ENCODE measurements at places on chromosomes 11 and 22.

DNA sequence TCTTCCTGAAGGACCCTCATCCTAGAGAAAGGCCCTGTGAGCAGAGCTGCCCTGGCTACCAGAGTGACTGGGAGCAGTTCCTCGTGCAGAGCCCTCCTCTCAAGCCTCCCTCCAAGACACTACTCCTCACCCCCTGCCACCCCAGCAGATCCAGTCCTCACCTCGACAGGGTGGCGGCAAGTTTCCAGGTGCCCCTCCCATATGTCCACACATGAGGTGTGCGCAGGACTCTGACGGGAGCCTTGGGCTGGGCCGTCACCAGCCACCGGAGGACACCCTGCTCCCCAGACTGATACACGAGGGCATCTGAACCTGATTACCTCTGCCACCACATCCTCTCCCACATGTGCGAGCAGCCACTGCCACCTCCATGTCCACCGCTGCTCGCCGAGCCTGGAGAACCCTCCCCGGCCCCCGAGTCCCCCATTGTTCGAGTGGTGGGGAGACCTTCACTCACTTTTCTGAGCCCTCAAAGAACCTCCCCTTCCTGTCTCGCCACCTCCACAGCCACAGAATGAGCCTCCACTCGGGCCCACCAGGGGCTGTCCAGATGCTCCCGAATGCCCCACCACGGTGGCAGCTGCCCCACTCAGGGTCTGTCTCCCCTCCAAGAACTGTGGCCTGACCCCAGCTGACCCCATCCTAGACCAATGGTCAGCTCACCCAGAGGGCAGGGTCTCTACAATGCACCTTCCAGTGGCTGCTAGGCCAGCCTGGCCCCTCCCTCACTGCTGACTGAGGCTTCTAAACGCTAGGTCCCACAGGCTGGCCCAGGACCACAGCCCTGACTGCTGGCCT lies 62.5 kb downstream of the DGCR2 start:
- no peak for DNase-seq

DNA sequence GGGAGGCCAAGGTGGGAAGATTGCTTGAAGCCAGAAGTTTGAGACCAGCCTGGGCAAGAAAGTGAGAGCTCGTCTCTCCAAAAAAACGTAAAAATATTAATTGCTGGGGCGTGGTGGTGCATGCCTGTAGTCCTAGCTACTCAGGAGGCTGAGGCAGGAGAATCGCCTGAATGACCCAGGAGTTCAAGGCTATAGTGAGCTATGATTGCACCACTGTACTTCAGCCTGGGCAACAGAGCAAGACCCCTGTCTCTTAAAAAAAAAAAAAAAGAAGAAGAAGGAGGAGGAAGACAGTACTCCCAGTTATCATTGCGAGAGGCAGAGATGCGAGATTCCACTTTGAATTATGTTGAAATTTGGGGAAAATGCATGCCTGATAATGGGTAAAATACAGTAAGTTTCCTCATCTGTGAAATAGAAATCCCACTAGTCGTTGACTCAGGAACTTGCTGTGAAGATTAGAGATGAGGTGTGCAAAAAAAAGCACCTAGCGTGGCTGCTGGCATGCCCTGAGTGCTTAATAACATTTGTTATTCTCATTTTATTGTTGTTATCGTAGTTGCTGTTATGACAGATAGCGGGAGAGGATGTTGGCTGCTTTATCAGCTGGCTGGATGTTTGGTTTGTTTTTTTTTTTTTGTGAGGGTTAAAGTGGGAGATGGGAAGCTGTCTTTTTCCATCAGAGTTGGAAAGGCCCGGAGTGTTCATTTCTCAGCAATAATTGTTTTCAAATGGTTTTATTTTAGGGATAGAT lies 33.4 kb downstream of the BCR start:
- no peak for DNase-seq

DNA sequence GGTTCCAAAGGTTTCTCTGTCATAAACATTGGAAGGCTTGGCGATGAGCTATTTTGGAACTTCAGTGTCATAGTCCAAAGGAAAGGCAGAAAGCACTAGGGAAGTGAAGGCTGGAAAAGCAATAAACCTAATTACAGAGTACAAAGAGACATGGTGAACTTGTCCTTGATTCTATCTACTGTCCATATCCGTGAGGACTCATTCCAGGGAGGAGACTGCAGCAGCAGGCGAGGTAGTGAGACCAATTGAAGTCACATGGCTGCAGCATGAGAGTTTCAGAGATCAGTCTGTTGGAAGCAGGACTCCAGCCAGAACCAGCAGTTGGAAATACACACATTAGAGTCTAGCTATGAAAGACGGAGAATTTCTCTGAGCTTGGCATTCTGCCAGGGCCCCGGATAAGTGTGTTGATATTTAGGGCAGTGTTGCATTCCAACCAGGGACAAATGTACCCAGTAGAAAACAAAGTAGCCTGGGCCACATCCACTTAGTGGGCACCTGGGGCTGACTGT lies 54.1 kb upstream of the ARHGAP42 start:
- no peak for DNase-seq

DNA sequence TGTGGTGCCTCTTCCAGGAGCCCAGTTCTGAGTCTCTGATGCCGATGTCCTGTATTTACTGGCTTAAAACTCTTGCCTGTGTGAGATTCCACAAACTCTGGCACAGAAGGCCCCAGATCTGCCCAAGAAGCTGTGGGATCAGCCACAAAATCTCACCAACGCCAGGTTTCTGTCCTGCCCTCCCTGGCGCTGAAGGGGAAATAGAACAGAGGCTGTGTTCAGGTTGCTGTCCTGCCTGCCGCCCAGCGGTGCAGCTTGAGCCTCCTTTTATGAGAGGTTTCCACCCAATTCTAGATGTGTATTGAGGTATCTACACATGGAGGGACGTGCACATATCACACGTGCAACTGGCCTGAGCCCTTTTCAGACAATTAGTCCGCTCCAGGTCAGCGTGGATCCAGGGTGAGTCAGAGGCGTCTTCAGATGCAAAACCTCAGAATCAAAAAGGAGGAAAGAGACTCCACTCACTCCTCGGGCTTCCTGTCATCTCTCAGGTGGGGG lies 2.2 kb downstream of the TMEM80 start:
- no peak for DNase-seq

Measured in HTR-8/SVneo (cell line).